ENCODE measurements at places on chromosomes 11 and 22.
A peak's percentile ranks its signal among the peaks of the same experiment; 100 is the strongest.

DNA sequence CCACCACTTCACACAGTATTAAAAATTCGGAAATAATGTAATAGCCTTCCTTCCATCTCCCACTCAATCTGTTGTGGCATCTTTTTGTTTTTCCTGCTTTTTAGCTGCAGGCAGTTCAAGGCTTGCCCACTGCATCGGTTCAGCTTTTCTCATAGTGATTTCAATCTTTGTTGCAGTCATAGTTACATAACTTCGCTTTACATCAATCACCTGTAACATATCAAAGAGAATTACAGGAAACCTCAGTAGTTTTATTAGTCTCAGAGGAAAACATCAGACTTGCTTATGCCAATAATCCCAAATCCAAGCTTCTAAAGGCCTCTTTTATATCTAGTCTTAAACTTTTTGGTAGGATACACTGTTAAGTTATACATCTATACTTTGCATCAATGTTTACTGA lies 20.5 kb downstream of the CHORDC1 start:
- no peak for DNase-seq

GRCh38 chr11:128294671-128295050 lies 292.7 kb downstream of the ETS1 start:
- DNase-seq = no peak

- DNase-seq = no peak
Measured at GRCh38 chr11:75326439-75326810, 25.0 kb downstream of the ARRB1 start.

DNA sequence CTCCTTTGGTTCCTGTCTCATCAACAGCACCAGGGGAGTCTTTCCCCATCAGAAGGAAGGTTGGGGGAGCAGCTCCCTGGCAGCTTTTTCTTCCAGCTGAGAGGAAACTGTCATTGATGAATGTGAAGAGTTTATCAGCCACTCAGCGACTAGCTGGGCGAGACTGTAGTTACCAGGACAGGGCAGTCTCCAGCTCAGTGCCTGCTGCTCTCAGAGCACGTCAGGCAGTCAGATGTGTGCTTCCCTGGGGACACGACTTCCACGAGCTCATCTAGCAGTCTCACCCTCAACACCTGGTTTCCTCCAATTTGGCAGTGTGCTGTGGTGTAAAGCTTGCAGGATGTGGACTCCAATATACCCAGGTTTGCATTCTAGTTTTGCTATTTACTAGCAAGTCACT lies 12.5 kb upstream of the C1QTNF4 start:
- DNase-seq = no peak

- no peak for DNase-seq
Measured at GRCh38 chr11:36061471-36061870, 117.6 kb downstream of the LDLRAD3 start.

DNA sequence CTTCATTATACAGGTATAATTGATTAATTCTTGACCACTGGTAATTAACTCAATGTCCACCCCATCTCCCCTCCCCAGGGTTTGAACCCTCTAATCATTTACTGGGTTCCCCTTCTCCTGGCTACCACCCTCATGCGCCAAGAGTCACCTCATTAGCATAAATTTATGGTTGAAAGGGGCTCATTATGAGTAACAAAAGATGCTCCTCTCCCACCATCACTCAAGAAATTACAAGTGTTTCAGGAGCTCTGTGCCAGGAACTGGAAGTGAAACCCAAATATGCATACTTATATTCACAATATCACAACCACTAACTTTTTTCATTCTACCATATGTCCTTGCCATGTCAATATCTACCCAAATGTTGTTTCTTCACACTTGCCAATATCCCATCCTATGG lies 7.8 kb upstream of the STIP1 start:
- DNase-seq = no peak

GRCh38 chr11:64359712-64360445 lies 917 bp downstream of the RPS6KA4 start:
- DNase-seq = peak; percentile 45

DNA sequence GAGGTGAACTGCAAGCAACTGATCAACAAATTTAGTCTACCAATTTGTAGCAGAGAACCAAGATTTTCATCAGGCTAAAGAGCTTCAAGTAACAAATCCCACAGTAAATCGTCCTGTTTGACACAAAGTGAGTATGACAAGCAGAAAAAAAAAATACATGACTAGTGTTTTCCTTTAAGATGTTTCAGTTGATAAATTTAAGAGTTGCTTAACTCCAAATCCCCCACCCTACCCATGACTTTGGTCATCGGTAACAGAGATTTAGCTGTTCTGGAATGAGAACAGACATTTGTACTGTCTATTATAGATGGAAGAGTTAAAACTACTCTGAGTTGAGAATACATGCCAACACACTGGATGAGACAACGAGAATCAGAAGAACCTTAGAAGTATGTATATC lies 165.0 kb upstream of the MTMR2 start:
- DNase-seq = no peak

GRCh38 chr11:67255864-67256263 lies 10.4 kb upstream of the GRK2 start:
- DNase-seq = no peak

GRCh38 chr22:44132724-44133123 lies 48.0 kb upstream of the PARVG start:
- DNase-seq = no peak

GRCh38 chr11:1224491-1225385 lies 1.9 kb downstream of the MUC5B start:
- no peak for DNase-seq

DNA sequence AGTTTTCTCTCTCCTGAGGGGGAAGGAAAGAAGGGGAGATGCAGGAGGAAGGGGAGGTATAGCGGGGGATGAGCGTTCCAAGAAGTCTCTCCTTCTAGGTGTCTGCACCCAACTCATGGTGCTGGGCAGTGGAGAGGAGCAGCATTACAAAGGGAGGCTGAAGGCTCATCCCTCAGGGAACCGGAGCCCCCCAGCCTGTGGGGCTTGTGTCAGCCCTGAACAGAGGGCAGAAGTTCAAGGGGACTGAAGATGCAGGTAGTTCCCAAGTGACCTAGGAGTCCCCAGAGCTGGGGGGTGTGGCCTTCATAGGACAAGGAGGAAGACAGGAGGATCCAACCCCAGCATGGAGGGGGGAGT lies 1.8 kb downstream of the C11orf68 start:
- no peak for DNase-seq

GRCh38 chr22:36218648-36219193 lies 17.1 kb upstream of the APOL4 start:
- DNase-seq = no peak

GRCh38 chr11:73287400-73288101 lies 15.4 kb downstream of the P2RY6 start:
- no peak for DNase-seq

DNA sequence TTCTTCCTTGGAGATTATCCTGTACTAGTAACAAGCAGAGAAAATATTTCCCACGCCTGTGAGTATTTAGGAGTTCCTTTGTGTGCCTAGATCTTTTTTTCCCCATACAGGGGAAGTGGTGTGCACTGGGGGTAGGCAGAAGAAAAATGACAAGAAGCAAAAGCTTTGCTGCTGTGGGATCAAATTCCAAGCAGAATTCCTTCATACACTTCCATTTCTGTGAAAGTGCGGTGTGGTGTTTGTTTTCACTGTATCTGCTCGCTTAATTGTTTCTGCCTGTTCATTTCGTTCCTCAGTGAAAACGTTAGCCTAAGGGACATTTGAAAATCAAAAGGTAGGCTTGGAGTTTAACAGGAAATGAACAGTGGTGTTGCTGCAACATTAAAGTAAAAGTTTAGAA lies 47.9 kb downstream of the BLID start:
- no peak for DNase-seq

- no peak for DNase-seq
Measured at GRCh38 chr11:71103266-71103665, 149.1 kb downstream of the SHANK2 start.

DNA sequence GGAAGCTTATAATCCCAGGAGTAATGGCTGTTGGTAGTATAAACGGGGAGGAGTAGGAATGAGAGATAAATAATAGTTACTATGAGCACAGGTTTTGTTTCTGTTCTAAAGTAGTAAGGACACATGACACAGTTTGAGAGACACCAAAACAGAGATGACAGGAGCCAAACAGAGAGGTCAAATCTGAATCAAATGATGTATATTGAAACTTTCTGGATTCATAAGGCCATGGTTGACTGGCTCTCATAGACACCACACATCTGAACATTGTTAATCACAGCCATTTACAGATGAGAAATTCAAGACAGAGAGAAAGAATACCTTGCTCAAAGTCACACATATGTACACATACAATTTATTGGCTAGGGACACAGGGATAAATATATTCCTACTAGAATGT lies 63.4 kb upstream of the UCP3 start:
- no peak for DNase-seq

DNA sequence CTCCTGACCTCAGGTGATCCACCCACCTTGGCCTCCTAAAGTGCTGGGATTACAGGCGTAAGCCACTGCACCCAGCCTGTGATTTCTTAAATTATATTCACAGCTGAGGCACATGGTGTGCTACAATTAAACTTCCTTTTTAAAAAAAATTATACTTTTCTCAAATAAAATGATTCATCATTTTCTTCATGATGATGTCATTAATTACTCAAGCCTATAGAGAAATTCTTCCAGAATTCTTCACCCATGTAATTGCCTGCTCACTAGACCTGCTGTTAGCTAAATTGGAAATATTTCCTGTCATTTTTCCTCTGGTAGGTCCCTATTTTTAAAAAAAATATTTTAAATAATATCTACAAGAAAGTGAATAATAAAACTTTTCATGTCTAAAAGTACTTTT lies 440.0 kb upstream of the ANO3 start:
- no peak for DNase-seq

- DNase-seq = peak; percentile 94
Measured at GRCh38 chr11:110859998-110860397, 147.8 kb upstream of the ARHGAP20 start.

DNA sequence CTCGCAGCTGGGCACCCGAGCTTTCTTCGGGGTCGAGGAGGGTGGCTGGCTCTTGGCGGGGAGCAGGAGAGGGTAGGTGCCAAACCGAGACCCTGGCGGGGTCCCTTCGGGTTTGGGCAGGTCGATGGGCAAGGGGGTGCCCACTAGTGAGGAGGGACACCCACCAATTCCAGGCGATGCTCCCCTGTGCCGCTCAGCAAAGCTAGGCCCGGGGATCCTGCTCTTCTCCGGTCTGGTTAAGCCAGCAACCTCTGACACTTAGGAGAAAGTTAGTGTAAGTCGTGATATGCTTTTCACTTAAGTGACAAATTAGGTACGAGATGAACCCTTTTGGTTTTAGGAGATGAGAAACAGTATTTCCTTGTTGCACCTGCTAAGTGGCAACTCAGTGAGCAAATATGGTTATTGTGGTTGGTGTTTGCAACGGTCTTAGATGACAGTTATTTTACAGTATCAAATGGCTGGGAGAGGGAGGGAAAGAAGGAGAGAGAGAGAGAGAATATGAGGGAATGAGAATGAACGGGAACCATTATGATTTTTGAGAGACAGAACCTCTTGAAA lies 565 bp downstream of the NUCB2 start:
- DNase-seq = no peak

GRCh38 chr22:35373781-35374180 lies 7.1 kb upstream of the HMOX1 start:
- no peak for DNase-seq

Measured in large intestine (tissue), 12 donors.